ENCODE measurements at places on chromosomes 1 and 21. TPM values are rescaled to one million over a fixed set of nuclear protein-coding genes. Genes with fewer than 3 reads are reported as not detected.
A peak's percentile ranks its signal among the peaks of the same experiment; 100 is the strongest.

DNA sequence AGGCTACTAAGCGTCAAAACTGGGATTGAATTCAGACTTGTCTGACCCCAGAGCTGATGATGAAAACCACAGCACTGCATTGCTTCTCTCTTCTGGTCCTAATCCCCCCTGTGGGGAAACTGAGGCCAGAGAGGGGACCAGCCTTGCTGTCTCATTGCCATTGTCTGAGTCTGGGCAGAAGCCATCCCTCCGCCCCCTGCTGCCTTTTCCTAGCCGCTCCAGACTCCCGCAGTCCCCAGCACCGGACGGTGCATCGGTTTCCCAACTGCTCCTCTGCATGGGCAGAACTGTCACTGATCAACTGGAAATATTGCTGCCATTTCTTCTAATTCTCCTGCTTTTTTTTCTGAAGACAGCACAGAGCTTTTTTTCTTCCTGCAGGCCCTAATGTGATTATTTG, 157.4 kb downstream of the ACTL8 start:
- no peak for DNase-seq

GRCh38 chr1:152052606-152053005, 15.8 kb upstream of the S100A11 start:
- no peak for DNase-seq

Gene SYCP1
- not detected for total RNA-seq

Gene SLC9C2
- total RNA-seq, result not detected

- DNase-seq, result no peak
Observed at GRCh38 chr1:63152572-63152971, 169.8 kb upstream of the FOXD3 start.

DNA sequence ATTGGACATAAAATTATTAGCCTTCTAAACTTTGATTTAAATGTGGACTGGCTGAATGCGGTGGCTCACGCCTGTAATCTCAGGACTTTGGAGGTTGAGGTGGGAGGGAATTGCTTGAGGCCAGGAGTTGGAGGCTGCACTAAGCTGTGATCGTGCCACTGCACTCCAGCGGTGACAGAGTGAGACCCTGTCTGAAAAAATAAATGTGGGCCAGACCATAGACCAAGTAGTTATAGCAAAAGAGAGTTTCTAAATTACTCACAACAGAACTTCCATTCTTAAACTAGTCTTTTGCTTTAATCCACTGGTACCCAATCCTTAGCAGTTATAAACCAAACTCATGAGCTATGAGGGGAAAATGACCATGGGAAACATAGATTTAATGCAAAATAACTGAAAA, 35.2 kb downstream of the RAP1A start:
- DNase-seq, result peak; percentile 43

DNA sequence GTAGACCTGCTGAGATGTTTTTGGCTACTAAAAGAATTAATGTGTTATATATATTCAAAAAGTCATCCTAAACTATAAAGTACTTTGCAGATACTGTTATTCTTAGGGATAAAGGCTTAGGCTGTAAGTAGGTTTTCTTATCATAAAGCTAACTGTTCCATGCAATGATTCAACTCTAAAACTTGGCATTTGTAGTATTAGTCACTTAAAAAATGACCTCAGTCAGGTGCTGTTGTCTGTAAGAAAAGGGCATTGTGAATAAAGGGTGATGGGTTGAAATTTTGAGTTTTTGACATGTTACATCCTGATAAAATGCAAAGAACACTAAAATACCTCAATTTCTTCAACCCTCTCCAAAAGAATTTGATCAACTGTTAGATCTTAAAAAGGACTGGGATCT, 32.9 kb downstream of the ADCY10 start:
- no peak for DNase-seq
